Activated T-helper 17 cell treated with anti-CD3 and anti-CD28 coated beads, Interleukin-2, amount 50 U/mL, for 72 hours (primary cell): ENCODE measurements at places on chromosomes 1 and 21. TPM values are rescaled to one million over a fixed set of nuclear protein-coding genes. Genes with fewer than 3 reads are reported as not detected.

Gene CACHD1
- not detected for total RNA-seq

Gene FAM3B
- not detected for total RNA-seq

Gene FAM151A
- total RNA-seq, result not detected

Gene AMY1A
- total RNA-seq, result not detected

Gene AMY1C
- not detected for total RNA-seq

Gene C1orf141
- total RNA-seq, result 0.82 TPM

Gene LCE2C
- not detected for total RNA-seq

Gene SLC44A5
- 0.61 TPM for total RNA-seq

- no peak for ATAC-seq
Observed at GRCh38 chr1:60031146-60031545, 42.4 kb downstream of the C1orf87 start.

DNA sequence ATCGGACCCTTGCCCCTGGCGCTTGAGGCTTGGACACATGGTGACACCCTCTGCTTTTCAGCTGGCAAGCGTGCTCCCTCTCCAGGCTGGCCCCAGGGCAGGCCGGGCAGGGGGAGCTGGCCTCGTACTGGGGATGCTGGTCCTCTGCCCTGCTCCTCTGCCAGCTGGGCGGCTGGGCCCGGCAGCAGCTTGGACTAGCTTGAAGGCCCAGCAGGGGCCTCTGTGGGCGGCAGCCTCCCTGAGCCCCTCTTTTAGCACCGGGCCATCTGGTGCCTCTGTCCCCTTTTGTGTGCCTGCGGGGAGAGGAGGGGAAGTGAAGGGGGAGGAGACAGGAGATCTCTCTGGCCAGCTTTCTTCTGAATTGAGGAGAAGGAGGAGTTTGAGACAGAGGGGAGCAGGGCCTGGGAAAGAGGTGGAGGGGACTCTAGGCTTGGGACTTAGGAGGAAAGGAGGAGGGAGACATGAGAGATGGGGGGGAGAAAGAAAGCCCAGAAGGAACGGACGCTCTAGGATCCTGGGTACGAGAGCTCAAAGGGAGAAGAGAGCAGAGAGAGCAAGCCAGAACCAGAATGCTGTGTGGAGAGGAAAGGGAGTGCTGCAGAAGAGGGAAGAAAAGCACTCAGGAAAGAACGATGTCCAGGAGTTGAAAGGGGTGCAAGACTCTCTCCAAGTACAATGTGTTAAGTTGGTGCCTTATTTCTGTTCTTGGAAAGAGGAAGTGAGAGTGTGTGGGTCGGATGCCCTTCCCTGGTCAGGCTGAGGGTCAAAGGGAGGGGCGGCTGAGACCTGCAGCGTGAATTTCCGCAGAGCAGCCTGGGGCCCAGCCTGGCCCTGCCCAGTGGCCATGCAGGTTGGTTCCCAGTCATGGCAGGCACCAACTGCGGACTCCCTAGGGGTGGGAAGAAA lies 40.3 kb downstream of the IER5 start:
- no peak for ATAC-seq

- ATAC-seq, result no peak
Observed at GRCh38 chr21:22174746-22175145, 1176.5 kb downstream of the NCAM2 start.

DNA sequence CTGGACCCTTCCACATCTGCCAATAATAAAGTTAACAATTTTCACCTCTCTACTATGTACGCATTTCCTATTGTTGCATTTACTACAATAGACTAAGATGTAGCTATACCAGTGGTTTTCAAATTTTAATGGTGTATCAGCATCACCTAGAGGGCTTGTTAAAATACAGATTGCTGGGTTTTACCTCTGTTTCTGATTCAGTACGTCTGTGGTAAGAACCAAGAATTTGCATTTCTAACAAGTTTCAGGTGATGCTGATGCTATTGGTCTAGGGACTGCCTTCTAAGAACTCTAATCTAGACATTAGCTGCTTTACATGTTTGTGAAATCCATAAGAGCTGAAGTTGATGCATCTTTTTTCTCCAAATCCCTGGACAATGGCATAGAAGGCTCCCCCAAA lies 59.7 kb downstream of the ERICH3 start:
- ATAC-seq, result no peak

DNA sequence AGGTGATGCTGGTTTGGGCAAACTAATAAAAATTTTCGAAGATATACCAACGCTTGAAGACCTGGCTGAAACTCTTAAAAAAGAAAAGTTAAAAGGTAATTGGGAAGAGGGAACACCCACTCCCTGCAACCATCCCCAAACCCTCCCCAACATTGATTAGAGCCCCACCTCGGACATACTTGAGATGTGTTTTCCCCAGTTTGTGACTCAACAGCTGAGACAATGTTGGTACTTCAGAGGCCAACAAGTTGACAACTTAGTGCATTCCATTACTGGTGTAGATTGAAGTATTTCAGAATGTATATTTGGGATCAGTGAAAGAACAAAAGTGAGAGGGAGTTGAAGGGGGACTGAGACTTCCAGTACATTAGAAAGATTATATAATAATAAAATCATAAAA lies 5.1 kb downstream of the IFI16 start:
- ATAC-seq, result peak; percentile 28

GRCh38 chr1:16440131-16440469 lies 424 bp upstream of the NECAP2 start:
- ATAC-seq, result peak; percentile 8

- ATAC-seq, result no peak
Observed at GRCh38 chr1:201481004-201481380, 12.0 kb upstream of the PHLDA3 start.

DNA sequence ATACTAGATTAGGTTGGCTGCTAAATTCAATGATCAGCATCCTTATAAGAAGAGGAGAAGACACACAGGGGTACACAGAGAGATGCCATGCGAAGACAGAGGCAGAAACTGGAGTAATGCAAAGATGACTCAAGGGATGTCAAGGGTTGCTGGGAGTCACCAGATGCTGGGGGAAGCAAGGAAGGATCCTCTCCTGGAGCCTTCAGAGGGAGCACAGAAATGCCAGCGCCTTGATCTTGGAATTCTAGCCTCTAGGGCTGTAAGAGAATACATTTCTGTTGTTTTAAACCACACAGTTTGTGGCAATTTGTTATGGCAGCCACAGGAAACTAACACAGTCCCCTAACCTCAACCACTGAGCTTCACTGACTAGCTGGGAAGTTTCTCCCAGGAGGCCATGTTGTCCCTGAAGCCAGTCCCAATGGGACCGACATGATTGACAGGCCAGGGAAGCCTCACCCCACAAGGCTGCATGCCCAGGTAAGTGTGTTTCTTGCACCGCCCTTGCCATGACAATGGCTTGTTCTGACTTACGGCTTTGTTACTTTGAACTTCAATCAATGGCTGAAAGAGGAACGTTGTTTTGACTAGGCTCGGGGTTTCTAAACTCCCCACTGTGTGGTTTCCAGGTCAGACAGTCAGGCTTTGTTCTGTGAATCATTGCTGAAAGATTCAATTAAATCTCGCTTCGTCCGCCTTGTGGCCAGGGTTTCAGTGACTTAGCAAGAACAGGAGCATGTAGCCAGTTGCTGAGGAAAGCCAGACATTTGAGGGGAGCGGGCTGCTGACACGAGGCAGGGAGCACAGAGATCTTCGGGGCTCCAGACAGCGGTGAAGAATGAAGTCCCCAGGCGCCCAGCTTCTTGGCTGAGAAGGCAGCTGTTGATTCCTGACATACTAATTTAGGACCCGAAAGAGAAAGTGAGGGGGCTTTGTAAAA lies 62.3 kb downstream of the RUNX1 start:
- ATAC-seq, result peak; percentile 61

DNA sequence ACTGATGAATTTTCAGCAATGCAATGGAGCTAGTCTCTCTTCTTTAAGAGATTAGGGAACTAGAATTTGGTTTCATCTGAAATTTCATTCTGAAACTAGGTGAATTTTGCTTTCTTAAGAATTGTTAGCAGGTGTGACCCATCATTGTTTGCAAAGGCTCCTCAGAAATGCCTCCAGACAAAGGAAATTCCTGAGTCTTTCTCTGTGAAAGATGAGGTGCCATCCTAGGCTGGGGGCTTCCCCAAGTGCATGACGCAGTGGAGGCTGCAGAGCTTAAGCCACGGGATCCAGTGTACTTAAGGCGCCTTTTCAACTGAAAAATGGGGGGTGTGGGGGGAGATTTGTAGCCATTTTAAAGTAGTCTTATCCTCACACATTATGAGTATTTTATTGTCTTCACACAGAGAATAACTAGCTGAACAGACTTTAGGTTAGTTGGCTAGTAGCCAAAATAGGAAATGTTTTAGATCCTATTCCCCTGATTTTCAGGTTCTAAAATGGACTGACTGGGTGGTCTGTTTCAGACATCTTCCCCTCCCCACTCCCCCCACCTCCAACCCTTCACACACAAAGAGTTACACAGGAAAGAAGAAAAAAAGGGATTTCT lies 202.0 kb downstream of the NFIA start:
- ATAC-seq, result peak; percentile 68

DNA sequence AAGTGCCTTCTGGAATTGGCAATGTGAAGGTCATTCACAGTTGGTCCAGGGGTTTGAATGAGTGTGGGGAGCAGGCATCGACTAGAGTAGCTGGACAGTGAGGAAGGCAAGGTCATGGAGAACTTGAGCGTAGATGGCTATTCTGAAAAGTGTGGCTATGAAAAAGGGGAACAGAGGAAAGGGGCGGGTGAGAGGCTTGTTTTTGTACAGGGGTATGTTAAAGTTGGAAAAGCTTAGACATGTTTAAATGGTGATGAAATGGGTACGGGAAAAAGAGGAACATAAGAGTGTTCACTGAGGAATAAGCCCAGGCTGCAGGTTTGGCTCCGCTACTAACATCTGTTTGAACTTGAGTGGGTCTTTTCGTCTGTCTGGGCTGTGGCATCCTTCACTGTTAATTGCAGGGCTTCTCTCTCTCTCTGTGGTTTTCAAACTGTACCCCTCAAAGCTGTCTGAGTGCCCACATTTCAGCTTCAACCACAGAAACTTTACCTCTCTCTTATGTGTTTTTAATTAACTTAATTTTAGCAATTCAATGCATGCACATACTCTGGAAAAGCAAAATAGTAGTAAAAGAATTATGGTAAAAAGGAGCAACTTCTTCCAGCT lies 70.8 kb upstream of the COA6 start:
- ATAC-seq, result no peak

DNA sequence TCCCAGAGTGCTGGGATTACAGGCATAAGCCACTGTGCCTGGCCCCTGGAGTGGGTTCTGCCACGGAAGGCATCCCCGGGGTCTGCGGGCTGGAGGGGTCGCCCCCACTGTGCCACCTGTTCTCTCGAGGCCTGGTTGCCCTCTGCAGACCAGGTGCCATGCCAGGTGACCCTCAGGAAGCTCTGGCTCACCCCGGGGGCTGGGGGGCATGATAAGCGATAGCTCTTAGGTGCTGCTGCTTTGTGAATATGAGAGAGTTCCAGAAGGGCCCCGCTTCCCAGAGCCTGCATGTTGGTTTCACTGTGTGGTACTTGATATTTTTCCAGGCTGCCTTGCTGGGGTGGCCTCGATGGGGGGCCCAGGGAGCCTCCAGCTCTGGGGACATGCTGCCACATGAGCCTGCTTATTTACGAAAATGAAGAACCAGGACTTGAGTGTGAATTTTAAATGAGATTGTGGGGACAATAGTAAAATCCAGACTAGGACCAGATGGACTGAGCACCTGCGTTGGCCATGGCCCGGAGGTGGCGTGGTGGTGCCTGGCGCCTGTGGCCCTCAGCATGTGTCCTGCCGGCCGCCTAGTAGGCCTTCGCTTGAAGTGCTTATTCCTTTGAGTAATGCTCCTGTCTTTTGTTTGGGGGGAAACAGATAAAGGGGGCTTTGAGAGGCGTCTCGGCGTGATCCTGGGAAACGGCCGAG lies 7.3 kb downstream of the SKI start:
- ATAC-seq, result no peak
